ENCODE measurements at places on chromosomes 2 and 18. TPM values are rescaled to one million over a fixed set of nuclear protein-coding genes. Genes with fewer than 3 reads are reported as not detected.

CYP26B1 gene
- 2.3 TPM for polyA plus RNA-seq

IL1RL2 gene
- 1.3 TPM for polyA plus RNA-seq

GRCh38 chr18:37270038-37270665, 295.4 kb downstream of the CELF4 start:
- DNase-seq: peak; percentile 84

DNA sequence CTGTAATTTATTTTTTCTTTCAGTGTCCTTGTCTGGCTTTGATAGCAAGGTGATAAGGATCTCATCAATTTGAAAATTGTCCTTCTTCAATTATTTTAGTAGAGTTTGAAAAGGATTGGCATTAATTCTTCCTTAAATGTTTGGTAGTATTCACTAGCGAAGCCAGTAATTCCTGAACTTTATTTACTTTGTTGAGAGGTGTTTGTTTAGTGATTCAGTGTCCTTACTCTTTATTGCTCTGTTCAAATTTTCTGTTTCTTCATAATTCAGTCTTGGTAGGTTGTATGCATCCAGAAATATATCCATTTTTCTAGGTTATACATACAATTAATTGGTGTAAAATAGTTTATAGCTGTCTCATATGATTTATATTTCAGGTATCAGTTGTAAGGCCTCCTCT, 676.7 kb upstream of the POU3F3 start:
- no peak for DNase-seq

DNA sequence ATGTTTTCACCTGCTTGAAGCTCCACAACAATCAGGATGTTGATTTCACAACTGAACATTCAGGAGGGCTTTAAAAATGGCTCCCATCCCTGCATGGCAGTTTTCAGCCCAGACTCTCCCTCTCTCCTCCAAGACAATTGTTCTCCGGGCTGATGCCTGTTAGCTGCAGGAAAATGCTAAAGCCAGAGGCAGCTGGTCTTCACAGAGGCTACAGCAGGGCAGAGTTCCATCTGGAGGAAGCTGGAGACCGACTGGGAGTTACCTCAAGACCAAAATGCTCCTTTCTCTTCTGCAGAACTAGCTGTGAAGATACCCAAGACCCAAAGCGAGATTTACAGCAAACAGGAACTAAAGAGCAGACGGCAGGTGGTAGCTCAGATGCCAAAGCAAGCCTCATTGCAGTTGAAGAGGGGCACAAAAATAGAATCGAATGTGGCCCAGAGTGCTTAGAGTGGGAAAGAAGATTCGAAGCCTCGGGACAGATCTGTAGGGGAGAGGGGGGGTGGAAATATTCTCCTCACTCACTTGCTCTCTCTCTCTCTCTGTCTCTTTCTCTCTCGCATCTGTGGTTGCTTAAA, 423.6 kb downstream of the ZNF521 start:
- DNase-seq: no peak

DNA sequence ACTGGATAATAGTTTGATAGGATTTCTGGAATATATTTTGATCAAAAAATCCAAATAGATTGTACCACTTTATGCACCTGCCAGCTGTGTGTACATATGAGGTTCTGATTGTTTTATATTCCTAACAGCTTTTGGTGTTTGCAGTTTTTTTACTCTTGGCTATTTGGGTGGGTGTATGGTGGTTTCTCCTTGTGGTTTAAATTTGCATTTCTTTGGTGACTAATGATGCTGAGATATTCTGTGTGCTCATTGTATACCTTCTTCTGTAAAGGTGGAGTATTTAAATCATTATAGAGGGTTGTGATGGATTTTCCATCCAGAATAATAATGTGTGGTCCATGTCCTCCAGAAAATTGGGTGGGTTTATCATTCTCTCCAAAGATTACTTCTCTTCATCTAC, 372.9 kb downstream of the THSD7B start:
- no peak for DNase-seq

GRCh38 chr2:173555833-173556232, 201.2 kb downstream of the CDCA7 start:
- DNase-seq: peak; percentile 39

- no peak for DNase-seq
Measured at GRCh38 chr2:69750246-69750645, 8.3 kb downstream of the ANXA4 start.

- no peak for DNase-seq
Measured at GRCh38 chr2:220775856-220776488, 796.1 kb downstream of the EPHA4 start.
